NCI-H1092 treated with DMSO at 0.1 percent for 48 hours (cell line): ENCODE measurements at places on chromosomes 2 and 18.

- no peak for DNase-seq
These were observed 4.3 kb downstream of the MRPS9 start for GRCh38 chr2:105042189-105042588.

DNA sequence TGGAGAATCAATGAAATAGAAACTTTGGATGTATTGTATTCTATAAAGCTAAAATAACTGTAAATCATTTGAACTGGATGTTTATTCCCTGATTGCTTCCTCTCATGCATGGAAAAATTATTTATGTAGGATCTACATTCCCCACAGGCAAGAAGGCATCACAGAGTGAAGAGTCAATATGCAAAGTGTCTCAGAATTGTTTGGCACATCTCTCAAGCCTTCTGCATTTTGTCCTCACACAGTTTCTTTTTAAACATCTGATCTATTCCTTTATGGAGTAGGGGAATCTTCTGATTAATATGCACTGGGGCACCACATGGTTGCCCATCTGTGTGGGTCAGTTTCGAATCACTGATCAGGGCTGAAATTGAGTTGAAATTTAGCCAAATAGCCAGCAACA is 465.4 kb downstream of the ZNF804A start:
- DNase-seq: no peak

DNA sequence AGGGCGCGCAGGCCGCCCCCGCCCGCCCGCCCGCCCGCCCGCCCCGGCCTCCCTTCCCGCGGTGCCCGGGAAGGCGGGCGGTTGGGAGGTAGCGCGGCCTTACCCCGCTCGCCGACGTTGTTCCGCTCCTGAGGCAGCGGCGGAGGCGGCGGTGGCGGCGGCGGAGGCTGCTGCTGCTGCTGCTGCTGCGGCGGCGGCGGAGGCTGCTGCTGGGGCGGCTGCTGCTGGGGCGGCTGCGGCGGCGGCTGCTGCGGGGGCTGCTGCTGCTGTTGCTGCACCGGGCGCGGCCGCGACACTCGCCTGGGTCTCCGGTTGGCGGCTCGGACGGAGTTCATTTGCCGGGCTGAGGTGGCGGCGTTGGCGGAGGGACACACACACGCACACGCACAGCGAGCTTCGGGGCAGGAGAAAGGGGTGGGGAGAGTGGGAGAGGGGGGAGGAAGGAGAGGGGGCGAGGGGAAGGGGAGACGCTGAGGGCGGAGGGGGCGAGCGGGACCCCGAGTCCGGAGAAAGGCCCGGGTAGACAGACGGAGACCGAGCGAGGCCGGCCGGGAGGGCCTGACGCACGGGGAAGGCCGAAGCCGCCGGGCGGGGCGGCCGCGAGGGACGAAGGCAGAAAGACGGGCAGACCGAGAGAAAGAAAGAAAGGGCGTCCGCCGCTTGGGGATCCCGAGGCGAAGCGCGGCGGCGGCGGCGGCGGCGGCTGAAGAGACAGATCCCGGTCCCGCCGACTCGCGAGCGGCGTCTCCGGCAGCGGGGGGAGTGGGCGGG is 727 bp downstream of the FBXO11 start:
- peak; percentile 74 for DNase-seq

DNA sequence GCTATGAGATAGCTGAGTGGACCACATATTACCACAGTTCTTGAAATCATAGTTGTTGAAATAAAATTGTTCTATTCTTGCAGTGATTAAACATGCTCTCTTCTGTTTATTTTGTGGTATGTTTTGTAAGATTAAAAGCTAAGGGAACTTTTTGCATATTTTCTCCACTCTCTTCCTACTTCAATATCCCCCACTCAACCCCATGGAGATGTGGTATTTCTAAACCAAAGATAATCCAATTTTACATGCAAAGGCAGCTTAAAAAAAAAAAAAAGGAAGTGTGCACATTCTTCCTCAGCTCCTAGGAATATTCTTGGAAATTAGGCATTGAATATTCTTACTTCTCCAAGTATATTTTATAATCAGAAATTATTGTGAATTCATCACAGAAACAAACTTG is 15.0 kb upstream of the PAX3 start:
- DNase-seq: no peak

- no peak for DNase-seq
These were observed 7.4 kb upstream of the FHL2 start for GRCh38 chr2:105406221-105406620.

- DNase-seq: peak; percentile 31
These were observed 157.8 kb downstream of the SMAD2 start for GRCh38 chr18:47772374-47773248.

GRCh38 chr2:31384351-31384750 is 30.2 kb downstream of the XDH start:
- no peak for DNase-seq

DNA sequence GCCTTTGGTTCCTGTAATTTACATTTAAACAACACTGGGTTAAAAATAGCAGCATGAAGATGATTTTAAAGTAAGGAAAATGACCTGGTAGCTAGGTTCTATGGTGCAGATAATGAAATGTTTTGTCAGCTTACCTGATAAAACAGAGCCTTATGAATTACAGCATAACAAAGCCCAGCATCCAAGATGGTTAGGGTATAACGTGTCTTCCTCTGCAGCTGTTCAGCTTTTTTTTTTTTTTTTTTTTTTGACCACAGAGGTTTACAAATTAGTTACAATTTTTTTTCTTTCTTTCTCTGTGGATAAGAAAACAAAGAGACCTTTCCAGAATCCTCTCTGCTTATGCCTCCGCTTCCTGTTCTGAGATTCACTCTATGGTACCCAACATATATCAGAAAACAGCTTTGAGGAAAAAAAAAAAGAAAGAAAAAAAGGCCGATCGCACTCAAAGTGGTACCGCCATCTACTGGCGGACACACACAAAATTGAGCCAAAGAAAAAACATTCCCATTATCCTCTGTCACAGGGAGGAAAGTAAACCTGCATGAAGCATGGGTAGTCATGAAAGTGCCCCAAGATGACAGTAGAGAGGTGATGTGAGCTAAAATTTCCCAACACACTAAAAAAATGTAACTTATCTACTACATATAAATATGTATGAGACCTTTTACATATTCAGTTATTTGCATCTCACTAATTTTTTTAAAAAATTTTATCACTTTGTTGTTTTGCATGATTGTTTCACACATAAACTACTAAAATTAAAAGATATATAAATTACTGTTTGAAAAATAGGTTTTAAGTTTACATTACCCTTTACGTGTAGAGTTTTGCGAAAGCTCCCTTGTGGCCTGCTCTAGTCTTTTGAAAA is at the start of gene SCN3A:
TSS of gene SCN3A (minus strand) at position 362 of the 871 bp plus-strand sequence. CDS start 27,656 bp downstream, outside the sequence.
- DNase-seq: peak; percentile 81

- DNase-seq: no peak
These were observed 96.2 kb upstream of the STK39 start for GRCh38 chr2:168343586-168343985.

DNA sequence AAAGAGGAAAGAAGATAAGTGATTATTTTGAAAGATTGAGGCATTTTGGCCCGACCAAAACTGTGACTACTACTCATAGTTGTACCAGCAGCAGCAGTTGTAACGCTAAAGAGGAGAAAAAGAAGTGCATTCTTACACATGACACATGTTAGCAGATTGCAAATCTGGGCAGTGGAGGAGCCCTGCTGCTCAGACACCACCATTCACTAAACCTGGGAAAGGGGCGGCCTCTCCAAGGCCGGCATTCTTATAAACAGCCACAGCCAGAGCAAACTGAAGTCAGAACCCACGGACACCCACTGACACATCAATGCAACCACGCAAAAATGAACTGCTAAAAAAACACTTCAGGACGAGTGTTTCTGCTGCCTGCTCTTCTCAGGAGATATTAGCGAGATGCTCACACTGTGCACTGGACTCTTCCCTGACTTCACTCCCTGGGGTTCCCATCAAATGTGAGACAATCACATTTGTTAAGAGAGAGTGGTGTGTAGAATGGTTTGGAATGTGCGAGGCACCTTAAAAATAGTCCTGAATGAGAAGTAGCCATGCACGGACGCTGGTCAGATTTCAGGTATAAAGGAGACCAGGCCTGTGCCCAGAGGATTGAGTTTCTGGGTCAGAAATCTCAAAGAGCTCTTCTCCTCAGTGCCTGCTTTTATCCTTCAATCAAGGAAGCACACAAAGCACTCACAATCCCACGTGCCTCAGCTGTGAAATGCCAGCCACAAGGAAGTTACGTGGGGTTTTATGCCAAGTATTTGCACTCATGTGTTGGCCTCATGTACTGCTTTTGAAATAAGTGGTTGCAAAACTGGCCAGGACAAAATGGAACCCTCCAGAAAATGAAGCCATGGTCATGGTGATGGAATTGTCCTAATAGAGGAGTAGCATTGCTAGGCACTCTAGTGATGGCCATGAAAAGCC is 83.4 kb downstream of the MTCL1 start:
- no peak for DNase-seq

DNA sequence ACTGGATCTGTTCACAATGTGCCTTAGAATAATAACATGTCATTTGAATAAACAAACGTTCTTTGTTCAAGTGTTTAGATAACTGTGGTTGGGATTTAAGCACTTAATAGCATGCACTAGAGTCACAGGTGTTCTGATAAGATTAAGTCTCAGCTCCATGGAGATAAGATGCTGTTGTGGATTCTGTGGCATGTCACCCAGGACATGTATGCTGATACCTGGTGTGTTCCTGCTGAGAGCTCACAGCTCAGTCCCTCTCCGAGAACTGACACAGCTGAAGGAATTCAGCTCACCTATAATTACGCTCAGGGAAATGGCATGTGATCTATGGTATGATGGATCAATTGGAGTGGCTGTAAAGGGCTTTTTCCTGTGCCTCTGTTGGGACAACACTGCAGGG is 75.4 kb upstream of the ST6GAL2 start:
- no peak for DNase-seq

DNA sequence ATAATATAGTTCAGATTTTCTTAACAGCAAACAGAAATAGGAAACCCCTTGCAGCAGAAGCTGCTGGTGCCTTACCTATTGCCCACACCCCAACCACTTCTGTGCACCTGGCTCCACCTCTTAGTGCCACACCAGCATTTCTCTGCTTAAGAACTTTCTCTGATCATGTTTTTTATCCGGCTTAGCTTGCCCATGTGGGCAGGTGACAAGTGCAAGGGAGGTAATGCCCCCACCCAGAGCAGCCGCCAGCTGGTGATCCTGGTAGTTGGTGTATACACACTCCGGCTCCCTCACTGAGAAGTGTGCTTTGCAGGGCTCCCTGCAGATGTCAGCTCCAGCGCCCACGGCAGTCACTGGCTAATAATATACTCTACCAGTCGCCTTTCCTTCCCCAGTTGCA is 126.3 kb downstream of the ALPK2 start:
- no peak for DNase-seq

- DNase-seq: no peak
These were observed 22.0 kb downstream of the EFHD1 start for GRCh38 chr2:232655392-232655791.
